Kasumi-1 (cell line): ENCODE measurements at places on chromosomes 7 and 10.
A peak's percentile ranks its signal among the peaks of the same experiment; 100 is the strongest.

- no peak for DNase-seq
These were observed 122.3 kb downstream of the VIPR2 start for GRCh38 chr7:159022238-159022993.

DNA sequence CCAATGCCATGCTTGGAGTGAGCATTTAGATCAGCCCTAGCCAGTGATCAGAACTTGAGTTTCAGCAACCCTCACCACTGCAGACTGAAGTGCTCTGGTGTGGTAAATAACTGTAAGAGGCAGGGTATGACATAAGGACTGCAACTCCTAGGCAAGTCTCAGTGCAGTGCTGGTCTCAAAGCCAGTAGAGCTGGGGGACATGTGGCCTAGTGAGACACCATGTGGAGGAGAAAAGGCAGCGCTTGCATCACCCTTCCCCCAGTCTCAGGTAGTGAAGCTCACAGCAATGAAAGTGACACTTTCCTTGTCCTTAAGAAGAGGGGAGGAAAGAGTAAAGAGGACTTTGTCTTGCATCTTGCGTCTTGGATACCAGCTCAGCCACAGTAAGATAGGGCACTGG, 386.8 kb upstream of the POT1 start:
- peak; percentile 45 for DNase-seq

DNA sequence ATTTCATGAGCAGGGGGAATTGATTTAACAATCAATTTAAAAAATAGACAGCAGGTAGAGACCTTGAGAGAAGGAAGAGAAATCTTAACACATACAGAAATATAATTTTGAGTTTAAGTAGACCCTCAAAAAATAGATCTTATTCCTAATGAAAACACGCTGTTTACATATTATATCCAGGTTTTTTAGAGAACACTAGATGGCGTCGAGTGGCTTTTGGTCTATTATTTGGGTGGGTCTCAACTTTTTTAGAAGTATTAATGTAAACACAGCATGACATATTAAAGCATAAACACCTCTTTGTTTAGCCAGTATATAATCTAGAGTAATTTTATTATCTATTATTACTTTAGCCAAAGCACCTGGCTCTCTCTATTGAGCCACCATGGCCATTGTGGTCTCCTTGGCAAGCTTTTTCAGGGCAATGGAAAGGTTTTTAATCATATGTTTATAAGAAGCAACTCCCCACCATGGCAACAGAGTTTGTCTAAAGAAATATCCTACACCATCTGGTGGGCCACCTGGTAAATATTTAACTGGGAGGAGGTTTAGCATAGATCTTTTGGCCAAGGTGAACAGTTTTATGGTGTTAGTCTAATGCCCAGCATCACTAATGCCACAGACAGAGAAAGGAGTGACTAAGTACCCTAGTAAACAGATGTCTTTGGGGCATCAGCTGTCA, 59.7 kb upstream of the PRSS1 start:
- peak; percentile 53 for DNase-seq

- no peak for DNase-seq
These were observed 64.6 kb downstream of the CTBP2 start for GRCh38 chr10:125095776-125096175.

DNA sequence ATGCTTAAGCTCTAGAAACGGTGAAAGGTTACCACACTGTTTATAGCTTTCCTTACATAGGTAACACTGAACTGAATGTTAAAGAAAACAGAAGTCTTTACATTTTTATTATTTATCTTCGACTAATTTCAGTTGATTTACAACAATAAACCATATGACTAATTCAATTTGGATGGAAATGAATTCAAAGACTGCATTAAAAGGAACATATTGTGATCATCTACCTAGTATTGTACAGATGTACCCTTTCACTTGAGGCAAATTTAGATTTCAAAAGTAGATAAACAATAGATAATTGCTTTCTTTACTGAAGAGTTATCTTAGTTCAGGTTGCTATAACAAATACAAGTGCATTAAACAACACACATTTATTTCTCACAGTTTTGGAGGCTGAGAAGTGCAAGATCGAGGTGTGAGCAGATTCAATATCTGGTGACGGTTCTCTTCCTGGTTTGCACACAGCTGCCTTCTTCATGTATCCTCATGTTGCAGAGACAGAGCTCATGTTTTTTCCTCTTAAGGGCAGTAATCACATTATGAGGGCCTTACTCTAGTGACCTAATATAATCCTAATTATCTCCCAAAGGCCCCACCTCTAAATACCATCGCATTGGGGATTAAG, 15.0 kb upstream of the ARMC3 start:
- DNase-seq = no peak

DNA sequence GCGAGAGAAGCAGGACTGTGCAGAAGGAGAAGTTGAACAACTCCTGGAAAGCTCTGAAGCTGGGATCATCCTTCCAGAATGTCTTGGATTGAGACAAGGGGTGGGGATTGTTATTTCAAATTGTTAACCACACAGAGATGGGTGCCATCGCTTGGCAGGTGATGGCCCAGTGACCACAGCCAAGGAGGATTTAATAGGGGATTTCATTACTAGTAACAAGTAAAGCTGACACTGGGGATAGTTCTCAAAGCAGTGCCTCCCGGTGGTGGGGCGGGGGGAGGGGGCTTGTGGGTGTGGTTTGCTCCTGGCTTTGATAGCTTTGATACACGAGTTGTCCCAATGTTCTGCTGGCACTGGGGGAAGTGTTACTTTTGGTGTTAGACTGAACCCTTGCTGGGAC, 59.2 kb downstream of the ZNF503 start:
- DNase-seq = no peak

DNA sequence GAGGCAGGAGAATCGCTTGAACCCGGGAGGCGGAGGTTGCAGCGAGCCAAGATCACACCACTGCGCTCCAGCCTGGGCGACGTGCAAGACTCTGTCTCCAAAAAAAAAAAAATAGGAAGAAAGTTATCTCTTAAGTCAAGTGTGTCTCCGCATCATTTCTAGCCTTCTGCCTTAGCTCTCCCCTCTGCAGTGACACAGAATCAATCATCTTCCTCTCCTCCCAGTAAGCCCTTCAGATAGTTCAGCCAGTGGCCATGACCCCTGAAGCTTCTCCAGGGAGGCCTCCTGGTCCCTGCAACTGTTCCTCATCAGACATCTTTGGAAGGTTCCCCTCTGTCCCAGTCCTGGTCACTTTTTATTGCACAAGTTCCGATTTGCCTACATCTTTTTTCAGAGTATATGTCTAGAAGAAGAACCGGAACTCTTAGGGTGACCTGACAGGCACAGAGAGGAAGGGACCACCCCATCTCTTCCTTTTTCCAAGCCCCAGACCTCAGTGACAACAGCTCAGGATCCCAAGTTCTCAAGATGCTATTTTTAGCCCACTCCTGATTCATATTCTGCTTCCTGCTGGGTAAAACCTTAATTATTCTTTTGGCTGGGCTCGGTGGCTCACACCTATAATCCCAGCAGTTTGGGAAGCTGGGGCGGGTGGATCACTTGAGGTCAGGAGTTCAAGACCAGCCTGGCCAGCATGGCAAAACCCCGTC, 6.6 kb upstream of the RHBDD2 start:
- DNase-seq = peak; percentile 25
